ENCODE measurements at places on chromosomes 2 and 18.

DNA sequence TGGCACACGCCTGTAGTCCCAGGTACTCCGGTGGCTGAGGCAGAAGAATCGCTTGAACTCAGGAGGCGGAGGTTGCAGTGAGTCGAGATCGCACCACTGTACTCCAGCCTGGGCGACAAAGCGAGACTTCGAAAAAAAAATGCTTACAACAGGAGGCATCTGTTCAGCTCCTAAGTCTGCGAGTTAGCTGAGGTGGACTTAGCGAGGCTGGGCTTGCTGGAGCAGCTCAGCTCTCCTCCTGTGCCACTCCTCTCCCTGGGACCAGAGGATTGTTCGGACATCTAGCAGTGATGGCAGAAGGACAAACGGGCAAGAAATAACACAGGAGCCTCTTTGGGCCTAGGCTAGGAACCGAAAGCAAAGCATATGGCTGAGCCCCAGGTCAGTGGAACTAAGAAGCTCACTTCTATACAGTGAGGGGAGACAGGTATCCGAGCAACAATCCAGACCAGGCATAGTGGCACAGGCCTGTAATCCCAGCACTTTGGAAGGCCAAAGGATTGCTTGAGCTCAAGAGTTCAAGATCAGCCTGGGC, 260.1 kb downstream of the GLI2 start:
- no peak for DNase-seq

DNA sequence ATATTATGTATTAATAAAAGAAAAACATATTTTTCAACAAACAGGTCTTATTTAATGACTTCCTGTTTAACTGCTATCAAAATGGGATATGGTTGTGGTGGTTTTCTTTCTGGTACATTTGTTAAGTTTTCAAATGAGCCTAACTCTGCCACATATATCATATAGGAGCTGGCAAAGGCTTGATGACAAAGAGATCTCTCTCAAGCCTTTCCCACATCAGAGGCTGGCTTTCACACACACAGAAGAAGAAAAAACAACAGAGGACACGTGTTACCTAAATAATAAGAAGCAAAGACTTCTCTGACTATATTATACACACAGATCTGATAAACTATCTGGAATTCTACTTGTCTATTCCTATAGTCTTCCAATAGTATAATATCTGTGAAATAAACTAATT, 46.1 kb downstream of the CFAP36 start:
- no peak for DNase-seq

DNA sequence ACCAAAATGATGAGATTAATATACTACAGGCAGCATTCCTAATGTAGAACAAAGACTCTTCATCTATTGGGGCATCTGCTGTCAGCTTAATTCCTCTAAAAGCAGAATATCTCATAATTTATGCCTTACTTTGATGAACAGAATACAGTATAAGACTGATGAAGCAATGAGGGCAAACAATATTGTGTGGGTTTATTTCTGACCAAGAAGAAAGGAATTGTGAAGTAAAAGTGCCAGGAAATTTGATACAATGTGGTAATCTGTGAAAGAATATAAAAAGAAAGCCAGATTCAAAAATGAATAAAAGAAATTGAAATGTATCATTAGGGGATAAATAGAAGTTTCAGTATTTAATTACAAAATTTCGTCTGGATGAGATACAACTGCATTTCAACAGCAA, 78.8 kb upstream of the TTC21B start:
- DNase-seq: no peak

DNA sequence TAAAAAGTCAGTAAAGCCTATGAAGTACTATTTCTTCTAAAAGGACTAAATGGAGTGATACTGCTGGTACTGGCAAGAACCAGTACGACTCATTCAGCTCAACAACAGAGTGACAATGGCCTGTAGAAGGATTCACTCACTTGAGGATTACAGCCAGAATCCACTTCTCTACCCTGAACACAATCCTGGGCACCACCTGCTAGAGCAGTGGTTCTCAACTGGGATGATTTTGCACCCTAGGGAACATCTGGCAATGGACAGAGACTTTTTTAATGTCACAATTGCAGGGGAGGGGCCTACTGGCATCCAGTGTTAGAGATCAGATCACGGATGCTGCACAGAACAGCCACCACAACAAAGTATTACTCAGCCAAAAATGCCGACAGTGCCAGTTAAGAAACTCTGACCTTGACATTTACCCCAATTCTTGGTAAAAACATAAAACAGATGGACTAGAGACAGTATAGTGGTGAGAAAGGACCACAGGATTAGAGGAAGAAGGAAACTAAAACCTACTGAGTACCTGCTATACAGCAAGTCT, 5.0 kb downstream of the SPIRE1 start:
- no peak for DNase-seq

DNA sequence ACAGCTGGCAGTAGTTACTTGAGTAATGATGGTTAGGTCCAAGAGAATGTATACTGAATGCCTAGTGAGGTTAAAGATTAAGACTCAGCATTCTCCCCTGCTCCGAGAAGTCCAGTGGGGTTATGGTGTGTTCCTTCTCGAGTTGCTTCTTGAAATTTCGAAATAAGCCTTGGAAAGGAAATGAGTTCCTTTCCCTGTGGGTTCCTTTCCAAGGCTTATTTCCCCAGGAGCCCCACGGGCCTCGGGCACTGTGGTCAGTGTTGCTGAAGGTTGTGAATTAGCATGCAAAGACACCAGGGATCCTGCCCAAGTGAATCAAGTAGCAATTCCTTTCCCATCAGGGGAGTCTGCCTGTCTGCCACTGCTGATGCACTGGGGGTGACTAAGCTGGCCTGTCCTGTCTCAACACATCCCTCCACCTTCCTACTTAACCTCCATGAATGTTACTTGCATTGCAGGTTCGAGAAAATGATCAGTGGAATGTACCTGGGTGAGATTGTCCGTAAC, 53.6 kb downstream of the HK2 start:
- no peak for DNase-seq
